Activated T-cell treated with anti-CD3 and anti-CD28 coated beads, Interleukin-2, amount 50 U/mL, for 72 hours (primary cell): ENCODE measurements at places on chromosomes 11 and 22. TPM values are rescaled to one million over a fixed set of nuclear protein-coding genes. Genes with fewer than 3 reads are reported as not detected.
A peak's percentile ranks its signal among the peaks of the same experiment; 100 is the strongest.

Gene SCN4B
- 0.46 TPM for total RNA-seq

- H3K4me1 ChIP-seq = no peaks in the 10 kb centered on the region
- peaks cover 20% of the 10 kb centered on the region for H3K27me3 ChIP-seq
- DNase-seq = no peak
These were observed 20.8 kb upstream of the SLN start for GRCh38 chr11:107732689-107733051.

- DNase-seq = peak; percentile 10
- peak overlapping the region; percentile 84 for H3K27ac ChIP-seq
- H3K4me3 ChIP-seq = peak overlapping the region; percentile 87
These were observed 700 bp upstream of the DEPDC5 start for GRCh38 chr22:31753005-31753633.

DNA sequence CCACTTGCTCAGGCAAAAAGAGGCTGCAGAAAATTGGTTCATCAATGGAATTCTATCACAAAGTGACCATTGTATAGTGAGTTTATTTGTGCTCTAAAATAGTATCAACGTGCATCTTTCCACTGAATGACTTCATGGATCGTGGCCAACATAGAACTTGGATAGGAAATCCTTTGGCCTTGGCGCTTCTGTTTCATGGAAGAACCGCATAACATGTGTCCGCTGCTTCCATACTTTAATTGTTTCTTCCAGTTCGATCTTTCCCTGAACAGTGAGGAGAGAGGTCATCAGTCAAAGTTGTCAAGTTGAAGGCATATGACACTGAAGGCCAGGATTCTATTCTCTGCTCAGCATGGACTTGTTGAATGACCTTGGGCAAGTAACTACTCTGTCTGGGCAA is 4.5 kb downstream of the NDUFA6 start:
- no peak overlapping the region for H3K27ac ChIP-seq
- no peaks in the 10 kb centered on the region for H3K27me3 ChIP-seq
- peaks cover 33% of the 10 kb centered on the region for H3K4me1 ChIP-seq
- H3K36me3 ChIP-seq = peaks cover 49% of the 10 kb centered on the region
- H3K4me3 ChIP-seq = no peak overlapping the region
- no peak for DNase-seq

- peak overlapping the region; percentile 90 for H3K4me3 ChIP-seq
These were observed 5.7 kb downstream of the CD6 start for GRCh38 chr11:60977224-60977623.

DNA sequence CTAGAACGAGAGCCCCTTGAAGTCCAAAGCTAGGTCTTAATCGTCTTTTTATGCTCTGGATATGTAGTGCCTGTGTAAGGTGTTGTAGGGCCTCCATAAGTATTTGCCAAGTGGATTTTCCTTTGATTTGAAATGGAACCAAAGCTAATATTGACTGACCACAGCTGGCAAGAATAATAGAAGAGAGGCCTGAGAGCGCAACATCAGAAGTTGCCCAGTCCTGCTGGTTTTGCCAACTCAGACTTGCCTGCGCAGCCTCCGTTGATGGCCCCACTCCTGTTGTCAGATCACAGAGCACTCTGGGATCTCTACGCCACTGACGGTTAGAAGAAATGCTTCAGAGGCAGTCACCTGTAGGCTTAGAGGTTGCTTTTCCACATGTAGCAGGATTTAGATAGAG is 251.2 kb downstream of the TENM4 start:
- H3K27me3 ChIP-seq = no peaks in the 10 kb centered on the region
- H3K4me1 ChIP-seq = no peaks in the 10 kb centered on the region
- H3K36me3 ChIP-seq = no peaks in the 10 kb centered on the region
- H3K4me3 ChIP-seq = no peak overlapping the region

Gene SLC16A8
- total RNA-seq = not detected

Gene KRTAP5-10
- total RNA-seq = not detected

GRCh38 chr11:108241330-108242037 is 18.6 kb downstream of the ATM start:
- H3K36me3 ChIP-seq = peaks cover 2% of the 10 kb centered on the region
- H3K4me3 ChIP-seq = peak overlapping the region; percentile 36
- no peaks in the 10 kb centered on the region for H3K27me3 ChIP-seq

DNA sequence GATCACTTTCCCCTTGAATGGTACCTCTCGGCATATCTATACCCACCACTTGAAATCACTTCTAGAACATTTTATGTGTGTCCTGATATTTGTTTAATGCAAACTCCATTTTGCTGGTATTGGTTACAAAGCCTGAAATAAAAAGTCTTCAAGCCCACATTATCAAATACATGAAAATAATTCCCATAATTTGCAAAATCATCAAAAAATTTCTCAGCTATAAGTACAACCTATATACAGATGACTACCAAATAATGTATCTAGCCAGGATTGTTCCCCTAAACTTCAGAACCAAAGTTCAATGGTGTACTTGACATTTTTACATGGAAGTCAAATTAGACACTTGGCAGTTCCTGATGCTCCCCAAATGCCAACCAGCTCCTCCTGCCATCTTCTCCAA is 71.8 kb downstream of the PRCP start:
- H3K27ac ChIP-seq = no peak overlapping the region
- H3K27me3 ChIP-seq = no peaks in the 10 kb centered on the region
- no peaks in the 10 kb centered on the region for H3K4me1 ChIP-seq
- DNase-seq = no peak

Gene APOL4
- 0.99 TPM for total RNA-seq

Gene CST6
- total RNA-seq = 0.79 TPM

Gene MS4A15
- not detected for total RNA-seq

DNA sequence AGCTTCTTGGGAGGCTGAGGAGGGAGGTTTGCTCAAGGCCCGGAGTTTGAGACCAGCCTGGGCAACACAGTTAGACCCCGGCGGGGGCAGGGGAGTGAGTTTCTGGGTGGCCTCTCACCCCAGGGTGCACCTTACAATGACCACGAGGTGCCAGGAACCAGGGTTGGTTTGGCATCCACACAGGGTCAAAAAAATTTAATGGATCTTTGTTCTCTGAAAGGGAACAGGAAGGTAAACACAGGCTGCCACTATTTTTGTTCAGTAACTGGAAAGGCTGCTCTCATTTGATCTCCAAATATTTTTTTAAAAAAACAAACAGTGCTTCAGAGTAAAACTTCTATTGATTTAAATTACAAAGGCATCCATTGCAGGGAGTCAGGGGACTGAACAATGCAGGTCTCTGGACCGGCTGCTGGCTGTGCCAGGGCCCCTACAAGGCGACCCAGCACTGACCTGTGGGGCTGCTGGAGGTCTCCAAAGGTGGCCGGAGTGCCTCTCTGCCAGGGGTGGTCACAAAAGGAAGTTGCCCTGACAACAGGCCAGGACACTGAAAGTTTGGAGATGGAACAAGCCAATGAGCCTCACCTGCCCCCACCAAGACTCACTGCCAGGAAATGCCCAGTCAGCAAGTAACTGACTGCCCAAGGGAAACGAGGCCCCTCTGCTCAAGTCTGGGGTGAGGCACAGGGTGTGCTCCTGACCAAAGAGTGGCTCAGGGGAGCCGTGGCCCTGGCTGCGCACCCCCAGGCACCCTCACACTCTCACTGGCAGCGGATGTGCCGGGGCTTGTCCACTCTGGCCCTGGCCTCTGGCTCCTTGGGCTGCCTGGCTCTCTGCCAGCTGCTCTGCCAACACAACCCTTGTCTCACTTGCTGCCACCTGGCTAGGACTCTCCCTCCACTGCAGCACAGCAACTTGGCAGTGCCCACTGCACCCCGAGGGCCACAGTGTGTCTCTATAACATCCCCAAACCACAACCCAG is 51.8 kb downstream of the ARFGAP3 start:
- no peak overlapping the region for H3K4me3 ChIP-seq
- no peaks in the 10 kb centered on the region for H3K27me3 ChIP-seq
- no peaks in the 10 kb centered on the region for H3K4me1 ChIP-seq
- DNase-seq = no peak
- peaks cover 5% of the 10 kb centered on the region for H3K36me3 ChIP-seq

Gene SLC22A6
- total RNA-seq = not detected

Gene GRAP2
- total RNA-seq = 59.4 TPM

- no peak for DNase-seq
- no peaks in the 10 kb centered on the region for H3K27me3 ChIP-seq
- no peaks in the 10 kb centered on the region for H3K4me1 ChIP-seq
- H3K27ac ChIP-seq = no peak overlapping the region
- no peak overlapping the region for H3K4me3 ChIP-seq
- H3K36me3 ChIP-seq = no peaks in the 10 kb centered on the region
These were observed 87.7 kb downstream of the TRIM44 start for GRCh38 chr11:35750315-35750714.

Gene KRTAP5-1
- not detected for total RNA-seq

DNA sequence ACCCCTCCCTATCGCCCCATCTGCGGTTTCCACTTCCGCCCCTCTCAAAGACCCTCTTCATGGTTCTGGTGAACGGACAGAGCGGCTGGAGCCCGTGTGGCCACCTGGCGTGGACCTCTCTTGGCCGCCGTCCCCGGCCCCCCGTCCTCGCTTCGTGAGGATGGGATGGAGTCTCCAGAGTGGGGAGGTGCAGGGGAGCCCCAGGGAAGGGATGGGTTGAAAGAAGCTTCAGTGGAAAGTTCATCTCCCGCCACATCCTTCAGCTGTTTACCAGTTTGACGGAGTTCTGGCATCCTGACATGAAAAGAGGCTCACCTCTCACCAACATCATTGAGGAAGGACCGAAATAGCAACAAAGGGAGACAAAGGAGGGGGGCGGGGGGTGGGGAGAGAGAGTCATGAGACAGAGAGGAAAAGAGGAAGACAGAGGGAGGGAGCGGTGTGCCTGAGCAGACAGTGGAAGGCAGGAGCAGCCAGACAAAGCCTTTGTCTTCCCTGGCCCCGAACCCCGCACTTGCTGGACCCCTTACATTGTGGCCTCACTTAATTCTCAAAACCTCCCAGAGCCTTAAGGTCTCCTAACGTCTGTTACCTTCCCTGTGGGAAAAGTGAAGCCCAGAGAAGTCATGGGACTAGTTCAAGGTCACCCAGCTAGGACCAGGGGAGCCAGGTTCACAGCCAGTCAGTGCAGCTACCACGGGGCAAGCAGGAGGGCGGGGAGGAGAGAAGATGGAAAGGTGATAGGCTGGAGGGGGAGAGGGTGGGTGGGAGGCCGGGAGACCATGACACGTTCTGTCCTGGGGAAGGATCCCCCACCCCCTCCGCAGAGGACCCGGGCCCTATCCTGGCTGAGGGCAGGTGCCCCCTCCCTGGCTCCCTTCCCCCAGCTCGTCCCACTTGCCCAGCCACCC is 54.9 kb downstream of the CD6 start:
- H3K4me1 ChIP-seq = peaks cover 98% of the 10 kb centered on the region
- H3K36me3 ChIP-seq = peaks cover 14% of the 10 kb centered on the region
- H3K27ac ChIP-seq = peak overlapping the region; percentile 78

Gene OR51B4
- total RNA-seq = not detected
